ENCODE measurements at places on chromosomes 2 and 18.
A peak's percentile ranks its signal among the peaks of the same experiment; 100 is the strongest.

DNA sequence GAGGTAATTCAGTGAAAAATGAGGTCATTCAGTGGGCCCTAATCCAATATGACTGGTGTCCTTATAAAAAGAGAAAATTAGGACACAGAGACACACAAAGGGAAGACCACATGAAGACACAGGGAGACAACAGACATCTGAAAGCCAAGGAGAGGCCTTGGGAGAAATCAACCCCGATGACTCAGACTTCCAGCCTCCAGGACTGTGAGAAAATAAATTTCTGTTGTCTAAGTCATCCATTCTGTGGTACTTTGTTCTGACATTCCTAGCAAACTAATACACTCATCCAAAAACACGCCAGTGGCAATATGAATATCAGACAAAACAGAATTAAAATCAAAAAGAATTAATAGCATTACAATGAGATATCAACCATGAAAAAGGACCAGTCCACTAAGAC, 303.7 kb downstream of the SS18 start:
- peak; percentile 40 for DNase-seq

- peak; percentile 90 for DNase-seq
Measured at GRCh38 chr2:33158482-33159003, 211.8 kb downstream of the LTBP1 start.

- no peak for DNase-seq
Measured at GRCh38 chr2:147482916-147483669, 361.7 kb upstream of the ACVR2A start.

DNA sequence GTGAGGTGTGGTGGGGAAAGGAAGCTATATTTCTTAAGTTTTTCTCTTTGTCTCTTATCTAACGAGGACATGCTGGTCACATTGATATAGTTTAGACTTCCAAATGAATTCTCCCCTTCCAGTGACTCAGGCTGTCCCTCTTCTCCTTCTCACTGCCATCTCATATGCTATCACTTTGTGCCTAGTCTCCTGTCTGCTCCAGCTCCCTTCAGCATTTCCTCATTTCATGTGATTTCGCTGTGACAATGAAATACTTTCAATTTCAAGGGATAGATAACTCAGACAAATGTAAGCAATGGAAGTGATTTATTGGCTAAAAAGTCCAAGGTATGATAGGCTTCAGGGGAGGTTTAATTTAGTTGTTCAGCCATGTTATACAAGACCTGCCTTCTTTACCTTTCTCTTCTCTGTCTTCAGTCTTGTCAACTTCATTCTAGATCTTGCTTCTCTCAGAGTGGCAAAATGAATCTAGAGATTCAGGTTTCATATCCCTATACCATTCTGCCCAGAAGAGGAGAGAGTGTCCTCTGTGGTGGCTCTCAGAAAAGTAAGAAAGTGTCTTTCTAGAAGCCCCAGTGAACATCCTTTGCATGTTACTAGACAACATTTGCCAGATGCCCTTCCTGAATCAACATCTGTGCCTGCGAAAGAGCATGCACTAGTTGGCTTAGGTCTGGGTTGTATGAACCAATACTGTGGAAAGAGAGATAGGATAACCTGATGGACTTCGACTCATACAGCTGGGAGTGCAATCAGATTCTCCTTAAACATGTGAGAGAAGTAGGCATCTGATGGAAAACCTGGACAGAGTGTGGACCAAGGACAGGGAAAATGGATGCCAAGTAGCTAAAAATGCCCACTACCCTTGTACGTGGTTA, 29.9 kb upstream of the GPR155 start:
- no peak for DNase-seq

- no peak for DNase-seq
Measured at GRCh38 chr18:7155092-7155491, 37.5 kb upstream of the LAMA1 start.

GRCh38 chr2:55986001-55986400, 62.4 kb upstream of the EFEMP1 start:
- DNase-seq = no peak

DNA sequence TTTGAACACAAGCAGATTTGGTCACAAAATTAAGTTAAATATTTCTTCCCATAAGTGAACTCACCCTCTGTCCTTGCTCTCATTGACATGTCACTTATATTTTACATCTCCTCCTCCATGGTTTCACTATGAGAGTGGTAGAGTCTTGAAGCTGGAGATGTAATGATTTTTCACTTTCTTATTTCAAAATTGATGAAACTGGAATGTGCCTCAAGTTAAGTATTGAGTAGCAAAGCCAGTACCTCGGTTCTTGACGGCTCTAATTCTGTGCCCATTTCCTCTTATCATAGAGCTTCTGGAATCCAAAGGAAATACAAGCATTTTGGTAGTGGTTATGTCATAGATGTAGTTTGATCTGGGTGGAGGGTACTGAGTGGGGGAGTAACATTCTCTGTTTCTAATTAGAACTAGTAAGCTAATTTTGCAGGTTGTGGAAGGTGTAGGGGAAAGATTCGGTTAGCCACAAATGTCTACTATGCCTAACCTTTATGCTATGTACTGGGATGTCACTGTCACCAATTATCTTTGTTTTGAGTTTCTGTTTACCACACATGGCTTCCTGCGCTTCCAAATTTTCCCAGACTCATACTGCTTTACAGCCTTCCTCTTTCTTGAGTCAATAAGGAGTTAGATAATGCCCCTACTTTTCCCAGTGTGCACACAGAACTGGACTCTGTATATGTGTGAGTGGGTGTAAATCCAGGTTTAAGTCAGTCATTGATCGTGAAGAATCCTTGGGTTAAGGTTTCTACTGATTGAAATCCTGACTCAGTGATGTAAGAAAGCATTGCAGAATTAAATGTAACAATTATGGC, 96.8 kb downstream of the DIS3L2 start:
- DNase-seq = no peak

DNA sequence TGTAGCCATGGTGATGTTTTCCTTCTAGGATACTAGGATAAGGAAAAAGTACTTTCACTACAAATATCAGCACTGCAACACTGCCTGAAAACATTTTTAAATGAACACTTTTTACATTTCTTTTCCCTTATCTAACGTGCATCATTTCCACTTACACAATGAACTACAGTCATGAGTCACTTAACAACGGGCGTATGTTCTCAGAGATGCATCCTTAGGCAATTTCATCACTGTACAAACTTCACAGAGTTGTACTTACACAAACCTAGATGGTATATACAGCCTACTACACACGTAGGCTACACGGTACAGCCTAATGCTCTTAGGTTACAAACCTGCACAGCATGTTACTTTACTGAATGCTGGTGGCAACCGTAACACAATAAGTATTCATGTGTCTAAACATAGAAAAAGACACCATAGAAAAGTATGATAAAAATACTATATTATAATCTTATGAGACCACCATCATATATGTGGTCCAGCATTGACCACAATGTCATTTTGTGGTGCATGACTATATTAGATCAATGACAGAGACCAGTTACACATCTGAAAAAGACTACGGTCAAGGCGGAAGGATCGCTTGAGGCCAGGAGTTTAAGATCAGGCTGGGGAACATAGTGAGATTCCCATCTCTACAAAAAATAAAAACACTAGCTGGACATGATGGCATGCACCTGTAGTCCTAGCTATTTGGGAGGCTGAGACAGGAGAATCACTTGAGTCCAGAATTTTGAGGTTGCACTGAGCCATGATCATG, 39.8 kb downstream of the WDR33 start:
- peak; percentile 83 for DNase-seq

- no peak for DNase-seq
Measured at GRCh38 chr2:203994735-203995134, 58.2 kb downstream of the ICOS start.

Data from PC-3 (cell line).